ENCODE measurements at places on chromosomes 16 and 17.

DNA sequence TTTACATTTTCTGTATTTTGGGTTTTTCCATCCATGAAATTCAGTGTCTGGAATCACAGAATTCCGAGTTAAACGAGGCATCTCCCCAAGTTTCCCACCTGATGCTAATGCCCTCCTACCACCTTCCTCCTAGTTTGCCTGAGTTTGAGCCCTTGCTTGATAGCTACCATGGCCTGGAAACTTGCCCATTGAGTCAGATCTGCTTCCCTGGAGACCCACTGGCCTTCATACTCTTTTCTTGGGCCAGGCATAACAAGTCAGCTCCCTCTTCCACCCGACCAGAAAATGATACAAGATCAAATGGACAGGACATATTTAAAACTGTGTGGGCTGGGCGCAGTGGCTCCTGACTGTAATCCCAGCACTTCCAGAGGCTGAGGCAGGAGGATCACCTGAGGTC lies 10.2 kb downstream of the SETD1A start:
- no peak for DNase-seq

DNA sequence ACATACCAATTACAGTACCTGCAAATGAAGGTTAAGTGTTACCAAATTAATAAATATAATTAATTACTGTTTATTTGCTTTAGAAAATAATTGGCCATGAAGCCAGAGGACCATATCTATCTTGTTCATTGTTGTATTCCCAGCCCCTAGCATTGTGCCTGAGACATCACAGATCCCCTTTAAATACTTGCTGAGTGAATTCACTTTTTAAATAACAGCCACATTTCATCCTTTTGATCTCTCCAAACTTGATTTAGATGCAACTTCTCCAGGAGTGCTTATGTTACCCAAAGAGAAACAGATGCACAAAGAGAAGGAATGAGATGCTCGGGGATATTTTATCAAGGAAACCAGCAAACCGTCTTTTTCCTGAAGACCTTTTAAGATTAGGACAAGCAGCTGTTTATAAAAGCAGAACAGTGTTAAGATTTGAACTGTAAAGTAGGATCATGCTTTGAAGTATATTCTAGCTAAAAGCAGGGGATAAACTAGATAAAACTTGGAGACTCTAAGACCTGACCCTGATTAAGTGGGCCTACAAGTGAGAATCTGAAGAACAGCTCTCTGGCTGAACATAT lies 66.3 kb downstream of the CHD9 start:
- no peak for DNase-seq

- no peak for DNase-seq
Measured at GRCh38 chr16:12455287-12455798, 348.3 kb downstream of the CPPED1 start.

DNA sequence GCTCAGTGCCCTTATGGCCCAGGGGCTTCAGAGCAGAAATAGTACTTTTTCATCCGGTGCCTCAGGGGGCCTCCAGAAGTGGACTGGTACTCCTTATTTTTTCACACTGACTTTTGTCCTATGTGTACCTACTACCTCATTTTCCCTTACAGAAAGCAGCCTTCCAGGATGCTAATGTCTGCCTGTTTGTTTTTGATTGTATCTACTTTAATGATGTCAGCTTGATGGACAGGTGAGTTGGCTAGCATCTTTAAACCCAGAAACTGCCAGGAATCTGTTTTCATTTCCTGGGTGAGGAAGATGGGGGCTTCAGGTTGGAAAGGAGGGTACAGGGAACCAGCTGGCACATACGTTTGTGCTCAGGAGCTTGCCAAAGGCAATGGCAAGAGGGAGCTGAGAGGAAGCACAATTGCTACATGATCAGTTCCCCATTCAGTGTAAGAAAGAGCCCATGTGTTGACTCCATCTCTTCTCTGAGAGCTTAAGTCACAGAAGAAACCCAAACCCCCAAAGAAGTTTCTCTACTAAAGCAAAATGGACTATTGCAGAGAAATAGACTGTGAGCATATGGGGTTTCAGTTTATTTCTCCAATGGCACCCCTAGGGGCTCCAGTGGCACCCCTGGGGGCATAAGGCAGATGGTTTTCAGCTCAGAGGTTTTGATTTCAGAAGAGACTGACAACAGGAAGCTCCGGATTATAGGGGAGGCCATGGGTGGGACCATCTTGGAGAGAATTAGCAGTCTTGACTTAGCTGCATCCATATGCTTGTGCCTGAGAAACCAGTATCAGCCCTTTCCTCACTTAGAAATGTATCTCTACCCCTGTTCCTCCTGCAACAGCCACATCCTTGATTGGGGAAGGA lies 16.3 kb downstream of the LIG3 start:
- DNase-seq = no peak

GRCh38 chr16:82181461-82182185 lies 11.6 kb upstream of the MPHOSPH6 start:
- no peak for DNase-seq

- DNase-seq = no peak
Measured at GRCh38 chr16:4338712-4339299, 12.3 kb downstream of the PAM16 start.

DNA sequence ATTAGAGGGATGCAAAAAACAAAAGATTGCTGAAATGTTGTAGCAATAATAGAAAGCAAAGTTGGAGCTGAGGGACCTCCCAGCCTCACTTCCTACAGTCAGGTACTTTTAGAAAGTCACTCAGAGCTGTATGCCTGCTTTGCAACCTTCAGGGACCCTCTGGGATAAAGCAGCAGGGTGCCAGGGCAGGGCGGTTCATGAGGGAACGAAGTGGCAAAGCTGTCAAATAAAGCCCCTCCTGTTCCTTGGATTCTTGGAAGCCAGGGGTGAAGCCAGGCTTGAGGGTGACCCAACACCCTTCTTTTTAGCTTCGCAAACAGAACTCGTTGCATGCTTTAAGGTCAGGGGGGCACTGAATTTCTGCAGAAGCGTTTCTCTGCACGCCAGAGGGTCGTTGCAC lies 767 bp downstream of the ATP2C2 start:
- no peak for DNase-seq

- DNase-seq = no peak
Measured at GRCh38 chr16:31453255-31454204, 5.8 kb upstream of the ARMC5 start.

DNA sequence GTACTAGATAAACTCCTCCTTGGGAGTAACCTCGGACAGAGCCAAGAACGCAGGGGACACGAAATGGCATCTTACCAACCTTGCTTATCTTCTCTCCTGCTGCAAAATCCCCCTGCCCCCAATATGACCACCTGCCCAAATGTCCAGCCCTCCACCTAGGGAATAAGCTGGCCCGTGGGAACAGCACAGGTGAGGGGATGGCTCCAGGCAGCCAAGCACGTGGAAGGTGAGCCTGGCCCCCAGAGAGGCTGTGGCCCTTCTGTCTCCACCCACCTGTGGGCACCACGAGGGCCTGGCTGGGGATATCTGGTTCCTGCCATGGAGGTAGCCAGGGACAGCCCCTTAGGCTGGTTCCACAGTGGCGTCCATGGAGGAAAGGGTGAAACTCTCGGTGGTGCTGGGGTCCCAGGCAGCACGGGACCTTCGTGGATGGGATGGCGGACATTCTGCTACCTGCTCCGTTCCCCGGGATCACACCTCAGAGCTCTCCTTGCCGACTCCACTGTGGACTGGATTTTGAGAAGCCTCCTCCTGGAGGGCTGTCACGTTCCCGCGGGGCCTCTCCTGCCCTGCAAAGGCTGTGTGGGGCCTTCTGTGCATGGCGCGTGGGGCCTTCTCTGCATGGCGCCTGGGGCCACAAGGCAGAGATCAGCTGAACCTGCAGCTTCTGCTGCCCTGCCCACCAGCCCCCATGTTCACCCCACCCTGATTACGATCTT lies 388.5 kb upstream of the TNRC6C start:
- no peak for DNase-seq

GRCh38 chr16:75267631-75268264 lies 16.3 kb upstream of the BCAR1 start:
- no peak for DNase-seq

DNA sequence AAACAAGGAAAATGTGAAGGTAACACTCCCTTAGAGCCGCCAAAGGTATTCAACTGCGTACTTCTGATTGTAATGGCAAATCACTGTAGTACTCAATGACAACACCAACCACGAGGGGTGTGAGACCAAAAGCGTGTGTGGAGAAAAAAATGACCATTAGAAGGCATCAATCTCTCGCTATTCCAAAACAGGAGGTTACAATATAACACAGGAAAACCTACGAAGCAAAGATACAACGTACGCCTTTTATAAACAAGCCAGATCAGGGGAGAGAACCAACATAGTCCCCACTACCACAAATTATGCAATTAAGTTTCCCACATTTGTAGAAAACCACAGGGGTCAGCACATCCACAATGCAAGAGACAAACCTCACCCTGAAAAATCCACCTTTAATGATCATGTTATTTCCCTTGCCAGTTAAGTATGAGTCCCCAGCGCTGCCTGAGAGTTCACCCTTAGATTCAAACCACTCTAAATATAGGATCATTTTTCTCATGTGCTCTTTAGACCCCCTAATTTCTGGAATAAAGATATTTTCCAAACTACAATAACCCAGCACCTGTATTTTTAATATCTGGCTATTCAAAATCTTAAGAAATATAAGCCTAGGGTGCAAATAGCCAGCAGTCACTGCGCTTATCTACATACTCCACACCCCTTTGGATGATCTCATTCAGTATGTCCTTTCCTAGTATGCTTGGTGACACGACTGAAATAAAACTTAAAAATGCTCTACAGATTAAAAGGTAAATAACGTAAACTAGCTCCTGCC lies 12.4 kb downstream of the TEX14 start:
- no peak for DNase-seq

GRCh38 chr16:57643910-57644309 lies 15.5 kb downstream of the ADGRG1 start:
- DNase-seq = no peak

DNA sequence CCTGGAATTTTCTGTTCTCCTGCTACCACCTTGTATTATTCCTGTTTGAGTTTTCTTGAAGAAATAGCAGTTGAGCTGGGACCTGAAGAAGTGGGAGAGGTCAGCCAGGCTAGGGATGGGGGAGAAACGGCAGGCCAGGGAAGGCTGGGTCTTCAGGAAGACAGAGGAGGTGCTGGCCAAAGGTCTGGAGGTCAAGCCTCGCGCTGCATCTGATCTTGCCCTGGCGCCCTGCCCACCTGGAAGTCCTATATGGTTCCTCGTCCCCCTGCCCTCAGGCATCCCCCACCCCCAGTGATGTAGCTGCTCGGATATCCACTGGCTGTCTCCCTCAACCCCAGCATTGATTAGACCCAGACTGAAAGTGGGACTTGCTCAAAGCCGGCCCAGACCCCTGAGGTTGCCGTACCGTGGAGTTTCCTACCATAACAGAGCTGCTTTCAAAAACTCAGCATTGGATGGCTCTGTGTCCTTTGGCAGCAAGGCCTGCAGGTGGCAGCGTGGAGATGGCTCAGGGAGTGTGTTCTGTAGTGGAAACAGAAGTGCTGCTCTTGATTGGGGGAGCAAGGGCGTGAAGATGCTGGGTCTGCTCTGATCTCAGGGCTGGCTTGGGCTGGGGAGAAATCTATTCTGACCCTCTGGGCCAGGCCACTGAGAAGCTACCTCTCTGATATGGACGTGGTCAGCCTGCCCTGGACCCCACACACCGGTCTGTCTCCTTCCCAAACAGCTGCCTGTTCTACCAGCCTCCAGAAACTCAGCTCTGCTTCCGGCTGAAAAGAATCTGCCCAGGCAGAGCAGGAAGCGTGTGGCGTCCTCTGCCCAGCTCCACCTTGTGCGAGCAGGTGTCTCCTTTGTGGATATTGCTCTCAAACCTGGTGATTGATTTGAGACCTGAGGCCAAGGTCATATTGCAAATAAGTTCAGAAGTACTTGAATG lies 107.0 kb upstream of the CACNG5 start:
- DNase-seq = no peak

DNA sequence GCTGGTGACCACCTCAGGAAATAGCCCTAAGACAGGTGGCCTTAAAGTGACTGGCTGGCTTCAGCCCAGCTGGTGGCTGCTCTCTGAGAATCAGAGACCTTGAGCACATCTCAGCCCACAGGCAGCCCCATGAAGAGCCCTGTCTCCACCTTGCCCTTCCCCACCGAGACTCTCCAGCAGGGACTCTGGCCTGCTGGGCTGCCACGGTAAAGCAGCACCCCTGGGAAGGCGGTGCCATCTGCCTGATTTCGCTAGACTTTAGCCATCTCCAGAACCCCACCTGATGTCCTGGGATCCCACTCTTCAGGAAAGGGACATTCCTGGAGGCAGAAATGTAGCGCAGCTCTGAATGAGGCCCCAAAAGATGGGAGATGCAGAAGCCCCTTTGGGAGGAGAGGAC lies 45.2 kb upstream of the LGALS9 start:
- DNase-seq = no peak
